CD4-positive, alpha-beta T cell treated with Interleukin-10 for 1 hour (primary cell): ENCODE measurements at places on chromosomes 12 and 14.
A peak's percentile ranks its signal among the peaks of the same experiment; 100 is the strongest.

DNA sequence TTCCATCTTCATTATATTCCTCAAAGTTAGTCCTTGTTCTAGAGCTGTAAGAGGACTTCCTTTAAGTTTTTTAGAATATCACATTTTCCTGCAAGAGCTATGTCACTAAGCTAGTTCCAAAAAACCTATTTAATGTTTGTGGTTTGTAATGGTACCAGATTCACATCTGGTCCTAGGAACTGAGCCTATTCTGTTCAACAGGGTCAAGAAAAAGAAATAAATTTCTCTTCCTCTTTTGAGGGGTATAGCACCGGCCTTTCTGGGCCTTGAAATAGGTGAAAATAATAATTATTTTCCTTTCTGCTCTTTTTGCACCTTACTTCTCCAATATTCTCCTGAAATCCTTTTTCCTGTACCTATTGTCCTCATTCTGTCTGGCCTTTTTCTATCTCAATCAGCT lies 3.6 kb upstream of the STXBP6 start:
- DNase-seq = no peak

DNA sequence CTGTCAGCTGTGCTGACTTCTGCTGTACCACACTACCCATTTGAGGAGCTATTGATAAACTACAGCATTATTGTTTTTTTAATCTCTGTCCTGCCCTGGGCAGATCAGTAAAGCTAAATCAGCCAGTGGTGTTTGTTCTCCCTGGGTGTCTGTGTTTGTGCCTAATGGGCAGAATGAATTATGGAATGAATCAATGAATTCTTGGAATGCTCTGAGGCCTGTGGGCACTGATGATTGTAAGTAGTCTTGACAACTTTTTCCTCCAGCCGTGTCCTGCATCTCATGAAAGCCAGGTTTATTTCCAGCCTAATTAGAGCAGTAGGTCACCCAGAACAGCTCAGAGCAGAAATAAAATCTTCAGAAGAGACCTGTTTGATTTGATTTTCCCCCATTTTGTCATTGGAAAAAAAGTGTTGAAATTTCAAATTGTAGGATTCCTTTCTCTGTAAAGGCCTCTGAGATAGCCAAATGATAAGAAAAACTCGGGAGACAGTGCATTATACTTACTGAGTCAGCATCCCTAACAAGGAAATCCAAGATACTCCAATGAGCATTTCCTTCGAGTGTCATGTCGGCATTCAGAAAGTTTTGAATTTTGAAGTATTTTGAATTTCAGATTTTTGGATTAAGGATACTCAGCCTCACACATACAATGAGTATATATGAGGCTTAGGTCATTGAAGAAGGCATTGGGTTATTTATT lies 19.4 kb upstream of the EVL start:
- DNase-seq = no peak

DNA sequence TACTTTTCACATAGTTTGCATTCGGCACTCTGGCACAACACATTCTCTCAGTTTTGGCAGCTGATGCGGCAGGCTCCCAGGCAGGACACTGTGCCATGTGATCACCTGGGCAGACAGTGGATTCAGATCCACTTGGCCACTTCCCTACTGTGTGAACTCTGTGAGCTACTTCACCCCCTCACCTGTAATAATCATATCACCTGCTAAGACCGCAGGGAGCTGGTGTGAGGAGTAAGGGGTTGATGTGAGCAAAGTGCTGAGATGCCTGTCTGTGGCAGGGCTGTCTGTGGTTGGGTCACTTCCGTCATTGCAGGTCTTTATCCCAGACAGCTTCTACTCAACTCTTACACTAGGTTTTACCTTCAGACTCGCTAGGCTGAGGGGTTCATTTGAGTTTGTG lies 50.4 kb upstream of the AMN start:
- DNase-seq = peak; percentile 37

DNA sequence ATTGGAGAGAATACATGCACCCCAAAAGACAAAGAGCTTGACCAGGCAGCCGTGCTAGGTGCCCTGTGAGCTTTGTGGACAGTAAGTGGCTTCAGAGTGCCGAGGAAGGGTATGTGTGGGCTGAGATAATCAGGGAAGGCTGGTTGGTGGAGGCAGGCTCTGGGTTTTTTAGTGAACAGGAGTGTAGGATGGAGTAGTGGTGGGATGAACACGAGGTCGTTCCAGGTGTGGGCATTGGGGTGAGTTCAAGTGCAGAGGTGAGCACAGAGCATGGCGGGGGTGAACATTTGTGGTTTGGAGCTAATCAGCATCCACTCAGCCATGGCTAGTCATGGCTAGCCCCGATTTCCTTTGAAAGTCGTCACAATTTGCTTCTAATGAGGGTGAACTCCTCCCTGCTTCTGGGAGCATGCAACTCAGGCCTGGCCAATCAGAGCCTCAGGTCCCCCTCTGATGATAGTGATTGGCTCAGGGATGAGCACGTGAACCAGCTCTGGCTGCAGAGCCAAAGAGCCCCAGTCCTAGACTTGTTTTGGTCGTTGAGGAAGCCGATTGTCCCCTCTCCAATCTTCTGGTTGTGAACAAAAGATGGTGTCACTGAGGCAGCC lies 40.7 kb upstream of the TCL1B start:
- DNase-seq = no peak

- no peak for DNase-seq
Observed at GRCh38 chr12:75374971-75375370, 15.9 kb upstream of the GLIPR1L2 start.

GRCh38 chr14:76501156-76501720 lies 125.3 kb downstream of the ESRRB start:
- no peak for DNase-seq

GRCh38 chr12:76446090-76446489 lies 97.9 kb upstream of the BBS10 start:
- DNase-seq = no peak

- no peak for DNase-seq
Observed at GRCh38 chr12:57616383-57617101, 5.3 kb downstream of the ARHGEF25 start.

GRCh38 chr12:112482733-112483132 lies 64.0 kb downstream of the PTPN11 start:
- no peak for DNase-seq

GRCh38 chr14:73234586-73235394 lies 2.5 kb upstream of the PAPLN start:
- DNase-seq = no peak

DNA sequence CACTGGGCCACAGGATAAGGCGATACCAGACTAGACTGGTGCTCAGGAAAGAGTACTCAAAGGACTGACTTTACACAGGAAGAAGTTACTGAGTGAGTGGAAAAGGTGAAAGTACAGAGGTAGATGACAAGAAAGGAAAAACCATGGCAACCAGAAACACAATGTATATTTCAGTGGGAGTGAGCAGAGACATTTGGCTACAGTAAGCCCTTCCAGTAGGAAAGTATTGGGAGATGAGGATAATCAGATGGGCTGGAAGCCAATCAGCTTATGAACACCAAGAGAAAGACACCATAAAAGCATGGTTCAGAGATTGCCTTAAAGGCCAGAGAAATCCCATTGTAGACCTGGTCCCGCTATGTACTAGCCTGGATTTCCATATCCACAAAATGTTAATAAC lies 51.6 kb downstream of the TMTC1 start:
- no peak for DNase-seq

- no peak for DNase-seq
Observed at GRCh38 chr14:103724116-103724515, 8.5 kb downstream of the ZFYVE21 start.

DNA sequence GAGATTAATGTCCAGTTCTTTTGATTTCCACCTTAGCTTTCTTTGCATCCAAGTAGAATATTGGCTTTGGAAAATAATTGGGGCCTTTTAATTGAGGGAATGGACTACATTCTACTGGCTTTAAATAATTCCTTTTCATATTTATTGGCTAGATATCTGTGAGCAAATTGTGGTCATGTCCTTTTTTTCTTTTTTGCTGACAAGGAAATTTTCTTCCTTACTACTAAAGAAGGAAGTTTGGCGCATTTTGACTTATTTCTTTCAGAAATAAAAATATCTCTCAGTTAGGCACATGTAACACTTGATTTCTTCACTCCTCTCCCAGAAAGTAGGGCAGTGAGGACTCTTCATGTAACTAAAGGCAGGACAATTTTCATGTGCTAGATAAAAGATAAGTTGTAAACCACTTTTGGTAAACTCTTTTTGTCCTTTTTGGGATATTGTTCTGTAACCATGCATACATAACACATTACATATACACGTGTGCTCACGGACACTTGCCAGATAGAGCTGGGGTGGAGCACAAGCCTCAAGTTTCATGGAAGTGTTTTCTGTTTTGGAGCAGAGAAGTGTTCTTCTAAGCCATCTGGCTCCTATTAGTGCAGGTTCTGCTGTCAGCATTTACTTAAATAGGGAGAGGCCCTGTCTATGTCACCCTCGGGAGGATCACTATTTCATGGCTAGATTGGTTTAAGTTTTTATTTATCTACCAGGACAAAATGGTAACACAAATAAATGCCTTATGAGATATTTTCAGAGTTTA lies 85.1 kb upstream of the LRIG3 start:
- DNase-seq = no peak

GRCh38 chr12:6684609-6685008 lies 4.6 kb downstream of the ZNF384 start:
- peak; percentile 75 for DNase-seq
